ENCODE measurements at places on chromosomes 5 and 9.
A peak's percentile ranks its signal among the peaks of the same experiment; 100 is the strongest.

DNA sequence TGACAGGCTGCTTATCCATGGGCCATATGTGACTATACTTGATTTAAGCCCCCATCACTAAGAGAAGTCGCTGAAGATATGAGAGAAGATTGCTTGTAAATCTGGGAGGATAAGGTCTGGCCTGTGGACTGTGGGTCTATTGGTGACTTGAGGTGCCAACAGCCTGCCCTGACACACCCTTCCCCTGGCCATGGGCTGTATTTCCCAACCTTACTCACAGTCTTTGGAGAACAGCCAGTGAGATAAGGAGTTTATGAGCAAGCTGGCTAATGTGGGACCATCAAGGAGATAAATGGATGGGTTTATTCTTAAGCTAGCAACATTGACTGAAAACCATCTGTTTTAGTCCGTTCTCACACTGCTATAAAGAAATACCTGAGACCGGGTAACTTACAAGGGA is 231.3 kb downstream of the ZSWIM6 start:
- no peak for DNase-seq

DNA sequence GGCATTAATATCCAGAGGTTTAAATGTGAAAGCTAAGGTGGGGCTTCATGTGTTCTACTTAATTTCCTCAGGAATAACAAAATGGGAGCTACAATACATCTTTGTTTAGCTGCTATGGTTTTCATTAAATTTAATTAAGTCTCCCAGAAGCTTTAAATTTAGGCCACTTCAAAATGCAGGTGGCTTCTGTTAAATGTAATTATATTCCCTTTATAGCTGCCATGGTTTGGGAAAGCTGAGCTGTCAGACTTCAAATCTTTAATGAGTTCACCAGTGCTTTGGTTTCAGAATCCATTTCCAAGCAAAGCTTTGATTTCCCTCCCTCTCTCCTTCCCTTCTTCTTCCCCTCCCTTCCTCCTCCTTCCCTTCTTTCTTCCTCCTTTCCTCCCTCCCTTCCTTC is 58.4 kb upstream of the FAM170A start:
- no peak for DNase-seq

- no peak for DNase-seq
These were observed 16.9 kb upstream of the ZNF366 start for GRCh38 chr5:72523960-72524582.

DNA sequence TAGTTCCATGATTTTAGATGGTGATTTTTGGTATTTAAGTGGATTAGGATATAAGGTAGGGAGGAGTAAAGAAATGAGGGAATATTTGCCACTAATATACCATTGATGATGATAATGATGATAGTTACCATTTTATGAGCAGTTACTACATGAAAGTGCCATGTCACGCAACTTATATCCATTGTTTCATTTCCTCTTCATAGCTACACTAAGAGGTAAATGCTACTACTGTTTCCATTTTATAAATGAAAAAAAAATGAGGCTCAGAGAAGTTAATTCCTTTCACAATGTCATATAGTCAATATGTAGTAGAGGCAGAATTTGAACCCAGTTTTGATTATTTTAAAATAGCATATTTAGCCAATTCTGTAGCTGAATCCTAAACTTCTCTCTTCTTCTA is 112.2 kb upstream of the ADRA1B start:
- DNase-seq: no peak

DNA sequence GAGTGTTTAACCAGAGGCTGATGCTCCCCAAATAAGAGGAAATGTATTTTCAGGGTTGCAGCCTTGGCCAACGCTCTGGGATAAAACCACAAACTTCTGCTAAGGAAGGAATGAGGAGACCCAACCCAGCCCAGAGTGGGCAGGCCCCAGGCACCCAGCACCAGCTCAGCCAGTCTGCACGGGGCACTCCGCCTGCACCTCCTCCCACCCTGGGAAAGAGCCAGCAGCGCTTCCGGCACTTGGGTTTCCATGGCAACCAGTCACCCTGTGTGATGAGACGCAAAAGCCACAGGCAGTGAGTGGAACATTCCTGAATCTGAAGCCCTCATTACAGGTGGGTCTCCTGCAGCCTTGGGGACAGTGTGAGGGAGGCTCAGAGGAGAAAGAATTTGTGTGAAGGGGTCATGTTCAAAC is 85.2 kb upstream of the ZBTB43 start:
- DNase-seq: peak; percentile 85
